Bladder microvascular endothelial cell (primary cell): ENCODE measurements at places on chromosomes 1 and 21. TPM values are rescaled to one million over a fixed set of nuclear protein-coding genes. Genes with fewer than 3 reads are reported as not detected.

FAM151A gene
- total RNA-seq, result not detected in 2 replicates

TIAM1 gene
- 0.32 and 0.94 TPM in 2 replicates for total RNA-seq

DCDC2B gene
- not detected in 2 replicates for total RNA-seq

KIAA0040 gene
- total RNA-seq, result 13.4 and 16.2 TPM in 2 replicates

CBR3 gene
- total RNA-seq, result 4.0 and 22.7 TPM in 2 replicates

CLCNKA gene
- not detected in 2 replicates for total RNA-seq

TMEM200B gene
- total RNA-seq, result 0.19 and 0.49 TPM in 2 replicates

CYP4A22 gene
- total RNA-seq, result not detected in 2 replicates

MTARC1 gene
- 3.8 and 6.2 TPM in 2 replicates for total RNA-seq

TMEM59 gene
- 175 and 380 TPM in 2 replicates for total RNA-seq

SYCP1 gene
- not detected in 2 replicates for total RNA-seq

CFHR4 gene
- not detected in 2 replicates for total RNA-seq

MECR gene
- 14.4 and 17.5 TPM in 2 replicates for total RNA-seq

CNIH3 gene
- 1.8 and 2.6 TPM in 2 replicates for total RNA-seq

GPR37L1 gene
- not detected in 2 replicates for total RNA-seq

FAM43B gene
- total RNA-seq, result 0.06 TPM in 1 of 2 replicates, not detected in the other

CYP4X1 gene
- total RNA-seq, result 0.65 and 18.4 TPM in 2 replicates

ZNF683 gene
- total RNA-seq, result not detected in 2 replicates

TSSK3 gene
- total RNA-seq, result 0.13 TPM in 1 of 2 replicates, not detected in the other

EVA1C gene
- total RNA-seq, result 13.1 and 33.5 TPM in 2 replicates

BRDT gene
- total RNA-seq, result not detected in 2 replicates

CLDN17 gene
- total RNA-seq, result not detected in 2 replicates

RAB4A gene
- 9.9 and 21.1 TPM in 2 replicates for total RNA-seq

HPDL gene
- total RNA-seq, result 1.4 and 1.5 TPM in 2 replicates

KCNE2 gene
- not detected in 2 replicates for total RNA-seq

TFF3 gene
- total RNA-seq, result 4.5 and 107 TPM in 2 replicates

F13B gene
- not detected in 2 replicates for total RNA-seq

NOS1AP gene
- total RNA-seq, result 0.16 and 0.44 TPM in 2 replicates

SUSD4 gene
- total RNA-seq, result 0.13 TPM in 1 of 2 replicates, not detected in the other

RGS2 gene
- 2.1 and 7.3 TPM in 2 replicates for total RNA-seq

PLD5 gene
- not detected in 2 replicates for total RNA-seq

USP1 gene
- total RNA-seq, result 25.9 and 27.4 TPM in 2 replicates

MCM3AP gene
- total RNA-seq, result 40.3 and 92.3 TPM in 2 replicates
